ENCODE measurements at places on chromosomes 6 and 20. TPM values are rescaled to one million over a fixed set of nuclear protein-coding genes. Genes with fewer than 3 reads are reported as not detected.

DNA sequence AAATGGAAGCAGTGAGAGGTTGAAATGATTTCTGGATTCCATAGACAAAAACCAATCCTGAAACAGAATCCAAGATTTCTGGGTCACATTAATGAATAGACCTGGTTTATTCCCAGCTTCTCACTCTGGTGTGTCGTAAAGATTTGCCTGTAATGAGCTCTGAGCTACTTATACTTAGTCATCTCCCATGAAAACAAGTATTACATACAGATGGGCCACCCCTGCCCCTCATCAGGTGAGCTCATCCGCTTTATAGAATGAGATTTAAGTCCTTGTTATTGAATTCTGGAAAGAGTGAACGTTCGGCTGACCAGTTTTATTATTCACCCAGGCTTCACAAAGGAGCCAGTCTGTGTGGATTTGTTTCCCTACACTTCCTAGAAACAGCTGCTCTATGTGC lies 47.1 kb upstream of the TMEM181 start:
- no peak for DNase-seq

DNA sequence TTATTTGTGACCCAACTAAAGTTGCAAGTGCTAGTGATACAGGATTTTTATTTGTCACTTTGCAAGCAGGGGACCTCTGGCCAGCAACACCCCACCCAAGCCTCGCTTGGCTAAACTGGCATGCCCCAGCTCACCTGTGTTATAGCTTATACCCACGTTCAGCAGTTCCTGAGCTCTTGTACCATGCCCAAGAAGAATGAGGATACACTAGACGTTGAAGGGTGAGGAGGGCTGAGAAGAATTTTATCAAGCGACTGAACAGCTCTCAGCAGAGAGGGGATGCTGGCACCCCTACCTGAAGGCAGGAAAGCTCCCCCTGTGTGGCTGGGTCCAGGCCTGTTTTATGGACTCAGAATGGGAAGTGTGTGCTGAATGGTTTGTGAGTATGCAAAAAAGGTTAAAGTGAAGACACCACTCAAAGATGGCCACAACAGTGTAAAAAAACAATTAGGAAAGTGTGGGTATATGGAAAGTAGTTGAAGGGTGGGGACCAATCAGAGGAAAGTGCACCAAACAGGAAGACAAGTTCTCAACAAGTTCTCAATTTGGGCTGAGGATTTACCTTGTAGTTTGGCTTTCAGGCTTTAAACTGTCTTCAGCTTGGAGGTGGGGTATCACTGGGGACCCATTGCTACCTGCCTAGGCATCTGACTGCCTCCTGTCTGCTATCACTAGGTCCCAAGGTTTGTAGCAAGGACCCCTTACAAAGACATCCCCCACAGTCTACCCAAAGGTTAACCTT lies 15.0 kb downstream of the BTN2A1 start:
- no peak for DNase-seq

The HFE gene
- total RNA-seq, result 3.4 TPM

- DNase-seq, result no peak
Observed at GRCh38 chr20:18259730-18260129, 28.6 kb upstream of the ZNF133 start.

The CNR1 gene
- total RNA-seq, result not detected

DNA sequence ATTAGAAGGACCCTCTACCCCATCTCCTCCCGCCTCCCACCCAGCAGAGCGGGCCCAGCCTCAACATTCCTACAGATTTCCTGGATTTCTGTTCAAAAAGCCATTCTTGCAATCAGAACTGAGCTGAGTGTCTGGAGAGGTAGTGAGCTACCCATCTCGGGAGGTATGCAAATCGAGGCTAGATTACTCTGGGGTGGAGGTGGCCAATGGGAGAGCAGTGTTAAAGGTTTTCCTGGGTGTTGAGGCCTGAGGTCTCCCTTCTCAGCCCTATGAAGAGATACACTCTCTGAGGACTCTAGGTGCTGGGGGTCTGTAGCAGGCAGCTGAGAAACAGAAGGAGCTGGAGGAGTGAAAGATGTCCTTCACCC lies 57.0 kb downstream of the CD40 start:
- no peak for DNase-seq

DNA sequence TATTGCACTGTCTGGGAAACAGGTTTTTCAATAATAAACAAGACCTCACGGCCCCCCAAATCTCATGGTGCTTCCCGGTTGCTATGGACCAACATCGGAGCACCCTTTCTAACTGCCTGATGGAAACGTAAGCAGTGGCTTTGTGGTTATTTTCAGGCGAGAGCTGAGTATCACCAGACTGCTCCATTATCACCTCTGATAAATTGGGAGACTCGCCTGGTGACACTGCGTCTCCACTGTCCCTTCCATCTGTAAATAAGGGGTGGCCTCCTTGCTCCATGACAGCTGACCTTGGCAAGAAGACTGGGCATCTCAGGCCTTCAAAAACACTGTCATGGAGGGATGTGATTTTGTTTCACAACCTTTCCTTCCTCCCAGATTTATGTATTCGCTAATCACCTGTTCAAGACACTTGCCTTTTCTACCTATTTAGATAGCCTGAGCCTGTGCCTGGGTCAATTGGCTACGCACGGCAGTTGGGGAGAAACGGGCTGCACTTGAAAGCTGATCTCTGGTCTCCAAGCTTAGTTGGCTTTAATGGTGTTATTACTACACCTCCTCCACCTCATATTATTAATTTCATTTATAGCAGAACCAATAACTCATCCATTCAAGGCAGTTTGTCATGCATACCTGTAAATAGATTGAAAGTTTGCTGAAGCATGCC lies 17.7 kb upstream of the CDH4 start:
- DNase-seq, result no peak

The GNAS-AS1 gene
- total RNA-seq, result not detected

GRCh38 chr20:19212821-19213502 lies 520 bp downstream of the SLC24A3 start:
- DNase-seq, result no peak

DNA sequence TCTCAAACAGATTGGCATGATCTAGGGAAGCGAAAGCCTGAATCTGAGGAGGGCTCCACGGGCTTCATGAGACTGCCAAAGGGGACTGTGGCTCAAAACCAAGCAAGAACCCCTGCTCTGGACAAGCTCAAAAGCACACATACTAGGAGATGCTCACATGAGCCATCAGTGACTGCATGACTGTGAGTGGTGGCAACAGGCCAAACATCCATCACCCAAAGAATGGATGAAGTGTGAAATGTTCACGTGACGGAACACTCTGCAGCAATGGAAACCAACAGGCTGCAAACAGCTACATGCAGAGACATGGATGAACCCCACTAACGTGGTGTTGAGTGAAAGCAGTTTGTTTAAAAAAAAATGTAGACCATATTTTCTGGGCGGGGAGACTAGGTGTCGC lies 136.3 kb downstream of the PREX1 start:
- DNase-seq, result no peak
